ENCODE measurements at places on chromosomes 16 and 17.

- DNase-seq, result peak; percentile 24
These were observed 1.5 kb downstream of the TRIM25 start for GRCh38 chr17:56912105-56912999.

GRCh38 chr17:278676-279059, 73.9 kb downstream of the RPH3AL start:
- no peak for DNase-seq

DNA sequence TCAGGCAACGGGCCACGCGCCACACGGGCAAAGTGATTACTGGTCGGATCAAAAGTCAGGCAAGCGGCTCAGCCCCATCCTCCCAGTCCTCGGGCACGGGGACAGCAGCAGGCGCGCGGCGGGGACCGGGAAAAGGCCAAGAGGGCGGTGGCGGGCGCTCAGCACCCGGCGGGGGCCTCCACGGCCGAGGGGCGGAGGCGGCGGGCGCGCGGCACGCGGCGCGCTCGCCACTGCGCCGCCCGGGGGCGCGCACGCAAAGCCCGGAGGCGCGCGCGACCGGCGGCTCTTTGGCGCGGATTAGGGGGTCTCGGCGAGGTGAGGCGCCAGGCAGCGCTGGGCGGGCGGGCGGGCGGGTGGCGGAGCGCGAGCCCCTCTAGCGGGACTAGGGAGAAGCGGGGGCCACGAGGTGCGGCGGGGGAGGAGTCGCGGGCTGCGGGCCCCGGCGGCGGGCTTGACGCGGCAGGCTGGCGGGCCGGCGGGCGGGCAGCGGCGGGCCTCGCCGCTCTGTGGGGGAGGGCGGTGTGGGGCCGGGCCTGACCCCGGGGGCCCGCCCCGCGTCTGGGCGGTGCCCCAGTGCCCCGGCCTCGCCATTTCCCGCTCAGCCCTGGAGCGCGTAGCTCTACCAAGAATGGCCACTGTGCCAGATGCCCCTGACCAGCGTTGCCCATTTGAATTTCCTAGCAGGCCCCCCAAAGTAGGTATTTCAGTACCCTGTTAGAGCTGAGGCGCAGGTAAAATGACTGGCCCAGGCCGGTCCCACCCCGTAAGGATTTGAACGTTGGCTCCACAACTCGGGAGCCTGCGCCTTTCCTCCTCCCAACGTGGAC, at the start of the genes ACACA and TADA2A:
Gene ACACA, minus strand, starts transcription at position 202 of the 827 bp plus-strand sequence. CDS start 537 bp downstream, outside the sequence.
Gene TADA2A, plus strand, starts transcription at position 252 of the 827 bp plus-strand sequence. CDS start 4,480 bp downstream, outside the sequence.
- peak; percentile 81 for DNase-seq

- DNase-seq, result peak; percentile 53
These were observed 489 bp downstream of the ZC3H18 start for GRCh38 chr16:88570691-88571092.

DNA sequence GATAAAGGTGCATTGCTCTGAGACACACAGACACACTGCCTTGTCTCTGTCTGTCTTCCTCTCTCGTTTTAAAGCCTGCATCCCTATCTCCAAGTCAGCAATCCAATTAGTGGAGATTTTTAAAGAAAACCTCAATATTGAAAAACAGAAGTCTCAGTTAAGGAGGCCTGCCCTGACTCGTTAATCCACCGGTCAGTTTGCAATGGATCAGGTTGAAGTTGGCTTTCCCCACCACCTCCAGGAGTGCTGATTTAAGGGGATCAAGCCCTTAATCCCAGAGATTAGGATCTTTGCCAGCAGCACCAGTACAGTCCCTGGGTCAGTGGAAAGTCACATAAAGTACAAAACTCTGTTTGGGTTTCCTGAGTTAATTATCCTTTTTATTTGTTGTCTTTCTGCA, 271.1 kb upstream of the ASIC2 start:
- DNase-seq, result no peak

DNA sequence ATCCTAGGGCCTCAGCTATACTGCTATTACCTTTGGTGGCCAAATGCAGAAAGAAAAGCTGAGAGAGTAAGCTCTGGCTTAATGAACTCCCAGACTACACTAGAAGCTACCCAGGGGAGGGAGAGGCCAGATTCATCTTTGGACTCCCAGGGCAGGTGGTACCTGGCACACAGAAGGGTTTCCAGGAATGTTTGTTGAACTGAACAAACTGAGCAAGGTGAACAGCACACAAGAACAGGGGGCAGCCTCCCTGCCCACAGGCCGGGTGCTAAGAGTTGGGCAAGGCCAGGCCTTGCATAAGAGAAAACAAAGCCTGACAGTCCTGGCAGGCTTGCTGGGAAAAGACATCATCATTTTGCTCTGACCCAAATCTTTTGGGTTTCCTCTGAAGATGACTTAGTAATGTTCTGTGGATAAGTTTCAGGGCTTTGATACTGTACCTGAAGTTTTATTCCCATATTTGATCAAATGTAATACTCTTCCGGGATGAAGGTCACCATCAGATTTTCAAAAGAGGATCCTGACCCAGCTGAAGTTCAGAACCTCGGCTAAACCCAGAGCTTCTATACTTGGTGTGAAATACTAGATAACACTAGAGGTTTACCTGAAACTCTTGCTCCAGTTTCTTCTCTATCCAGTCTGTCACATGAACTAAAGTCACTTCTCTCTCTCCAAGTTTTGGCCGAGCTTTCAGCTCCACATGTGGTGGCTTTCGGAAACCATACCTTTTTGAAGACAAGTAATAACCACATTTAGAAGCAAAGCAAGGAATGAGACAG, 20.5 kb upstream of the ERN1 start:
- DNase-seq, result no peak

GRCh38 chr17:58059141-58059540, 24.1 kb upstream of the DYNLL2 start:
- DNase-seq, result no peak

DNA sequence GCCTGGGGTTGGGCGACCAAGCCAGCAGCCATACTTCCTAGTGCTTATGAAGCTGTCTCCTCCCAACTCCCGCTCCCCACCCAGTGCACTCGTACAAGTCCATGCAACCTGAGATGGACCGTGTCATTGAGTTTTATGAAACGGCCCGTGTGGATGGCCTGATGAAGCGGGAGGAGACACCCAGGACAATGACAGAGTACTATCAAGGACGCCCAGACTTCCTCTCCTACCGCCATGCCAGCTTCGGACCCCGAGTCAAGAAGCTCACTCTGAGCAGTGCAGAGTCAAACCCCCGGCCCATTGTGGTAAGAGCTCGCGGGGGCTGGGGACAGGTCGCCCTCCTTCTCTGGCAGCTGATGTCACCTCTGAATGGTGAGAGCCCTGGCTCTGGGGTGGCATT, 11.0 kb upstream of the KATNB1 start:
- DNase-seq, result no peak

- DNase-seq, result no peak
These were observed 27.5 kb upstream of the KRT17 start for GRCh38 chr17:41651625-41652460.

DNA sequence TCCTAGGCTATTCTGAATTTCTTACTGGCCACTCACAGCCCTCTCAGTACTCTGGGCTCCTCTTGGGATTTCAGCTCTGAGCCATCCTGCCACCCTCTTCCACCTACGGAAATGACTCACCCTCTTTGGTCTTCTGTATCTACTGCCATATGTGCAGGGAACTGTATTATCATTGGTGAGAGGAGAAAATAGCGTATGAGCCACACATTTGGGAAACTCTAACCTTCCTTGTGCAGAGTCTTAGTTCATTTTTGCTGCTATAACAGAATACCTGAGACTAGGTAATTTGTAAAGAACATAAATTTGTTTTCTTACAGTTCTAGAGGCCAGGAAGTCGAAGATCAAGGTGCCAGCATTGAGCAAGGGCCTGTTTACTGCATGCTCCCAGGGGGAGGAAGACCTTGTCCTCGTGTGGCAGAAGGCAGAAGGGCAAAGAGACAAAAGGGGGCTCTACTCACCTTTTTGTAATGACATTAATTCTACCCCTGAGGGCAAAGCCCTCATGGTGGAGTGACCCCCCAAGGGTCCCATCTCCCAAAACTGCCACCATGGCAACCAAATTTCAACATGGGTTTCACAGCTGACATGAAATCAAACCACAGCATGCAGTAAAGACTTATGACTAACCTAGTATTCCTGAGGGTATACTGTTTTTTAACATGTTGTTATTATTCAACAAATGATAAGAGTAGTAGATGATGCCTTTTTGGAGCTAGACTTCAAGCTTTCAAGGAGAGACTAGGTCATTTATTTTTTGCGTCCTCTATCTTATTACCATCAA, 191.8 kb downstream of the PRKCA start:
- DNase-seq, result no peak

- DNase-seq, result peak; percentile 17
These were observed 3.1 kb upstream of the ZNF764 start for GRCh38 chr16:30561089-30561816.

DNA sequence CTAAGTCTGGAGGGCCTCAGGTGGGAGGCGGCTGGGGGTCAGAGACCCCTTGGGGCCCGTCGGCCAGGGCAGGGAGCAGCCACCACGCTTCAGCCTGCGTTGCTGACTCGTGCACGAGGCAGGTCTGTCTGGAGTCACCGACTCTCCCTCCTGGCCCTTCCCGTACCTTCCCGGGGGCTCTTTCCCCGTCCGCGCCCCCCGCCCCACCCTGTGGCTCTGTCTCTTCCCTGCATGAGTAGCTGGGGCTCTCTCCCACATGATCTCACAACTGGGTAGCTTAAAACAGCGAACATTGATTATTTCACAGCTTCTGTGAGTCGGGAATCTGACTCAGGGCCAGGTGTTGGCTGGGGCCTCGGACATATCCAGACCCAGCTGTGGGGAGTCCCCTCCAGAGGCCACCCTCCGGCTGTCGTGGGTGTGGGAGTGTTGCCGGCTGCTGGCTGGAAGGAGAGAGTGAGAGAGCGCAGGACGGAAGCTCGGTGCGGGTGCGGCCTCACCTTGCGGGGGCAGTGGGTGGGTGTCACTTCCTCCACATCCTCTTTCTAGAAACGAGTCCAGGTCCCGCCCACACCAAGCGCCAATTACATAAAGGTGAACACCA, 17.3 kb downstream of the BAHCC1 start:
- DNase-seq, result peak; percentile 65

GRCh38 chr16:23843143-23843542, 7.4 kb downstream of the PRKCB start:
- no peak for DNase-seq

- no peak for DNase-seq
These were observed 7.9 kb upstream of the MON1B start for GRCh38 chr16:77183137-77183536.
